ENCODE measurements at places on chromosomes 1 and 21.

DNA sequence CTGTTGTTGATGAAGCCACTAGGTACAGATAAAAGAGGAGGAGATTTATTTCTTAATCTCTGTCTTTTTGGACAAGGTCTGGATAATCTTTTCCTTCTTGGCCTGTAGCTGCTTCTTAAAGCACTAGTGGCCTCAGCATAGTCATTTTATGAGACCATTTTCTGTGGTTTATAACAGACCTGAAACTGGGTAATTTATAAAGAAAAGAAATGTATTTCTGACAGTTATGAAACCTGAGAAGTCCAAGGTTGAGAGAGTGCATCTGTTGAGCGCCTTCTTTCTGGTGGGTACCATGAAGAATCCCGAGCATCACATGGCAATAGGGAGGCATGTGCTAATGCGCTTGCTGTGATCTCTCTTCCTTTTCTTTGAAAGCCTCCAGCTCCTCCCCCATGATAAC is 36.7 kb upstream of the PDC start:
- DNase-seq = no peak

DNA sequence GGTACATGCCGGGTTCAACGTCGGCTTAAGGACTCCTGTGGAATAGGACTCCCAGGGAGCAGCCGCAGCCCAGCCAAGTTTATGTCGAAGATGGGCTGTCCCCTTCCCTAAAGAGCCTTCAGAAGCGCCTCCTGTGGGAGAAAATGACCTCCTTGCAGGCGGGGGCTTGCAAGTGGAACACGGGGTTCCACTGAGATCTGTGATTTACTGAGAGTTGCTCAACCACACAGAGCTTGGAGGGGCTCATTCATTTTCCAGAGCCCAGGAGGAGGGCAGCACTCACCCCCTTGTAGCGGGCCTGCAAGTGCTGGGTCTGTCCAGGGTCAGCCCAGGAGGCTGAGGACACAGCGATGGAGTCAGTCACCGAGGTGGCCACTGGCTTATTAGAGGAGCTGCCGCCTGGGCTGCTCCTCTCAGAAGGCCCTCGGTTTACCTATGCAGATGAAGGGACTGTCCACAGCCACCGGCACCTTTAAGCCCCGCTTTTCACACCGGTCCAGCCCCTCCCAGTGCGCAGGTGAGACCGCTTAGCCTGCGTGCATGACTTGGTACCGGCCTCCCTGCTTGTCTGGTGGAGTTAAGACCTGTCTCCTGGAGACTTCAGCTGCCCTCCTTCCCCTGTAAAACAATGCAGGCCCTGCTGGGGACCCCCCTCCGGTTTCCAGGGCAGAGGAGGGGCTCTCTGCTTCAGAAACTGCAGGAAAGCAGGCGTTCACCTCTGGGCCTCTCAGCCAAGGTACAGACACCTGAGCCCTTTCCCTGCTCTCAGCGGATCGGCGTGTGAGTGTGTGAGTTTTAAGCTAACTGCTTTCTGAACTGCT is 57.5 kb downstream of the ATP5PO start:
- DNase-seq = no peak

GRCh38 chr1:219523411-219523810 is 89.5 kb downstream of the ZC3H11B start:
- DNase-seq = peak; percentile 57

DNA sequence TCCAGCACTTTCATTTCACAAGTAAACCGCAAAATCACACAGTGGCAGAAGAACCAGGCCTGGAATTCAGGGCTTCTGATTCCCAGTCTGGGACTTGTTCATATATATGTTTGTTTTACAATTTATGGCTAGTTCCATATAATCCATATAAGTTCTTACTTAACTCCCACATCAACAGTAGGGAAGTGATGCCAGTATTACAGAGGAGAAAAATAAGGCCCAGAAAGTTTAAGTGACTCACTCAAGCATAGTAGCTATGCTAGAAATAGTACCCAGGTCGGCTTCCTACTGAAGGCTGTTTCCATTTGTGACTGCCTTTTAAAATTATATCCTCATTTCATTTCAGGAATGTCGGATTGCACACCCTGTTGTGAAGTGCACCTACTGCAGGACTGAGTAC is 1.4 kb downstream of the FAM76A start:
- no peak for DNase-seq

DNA sequence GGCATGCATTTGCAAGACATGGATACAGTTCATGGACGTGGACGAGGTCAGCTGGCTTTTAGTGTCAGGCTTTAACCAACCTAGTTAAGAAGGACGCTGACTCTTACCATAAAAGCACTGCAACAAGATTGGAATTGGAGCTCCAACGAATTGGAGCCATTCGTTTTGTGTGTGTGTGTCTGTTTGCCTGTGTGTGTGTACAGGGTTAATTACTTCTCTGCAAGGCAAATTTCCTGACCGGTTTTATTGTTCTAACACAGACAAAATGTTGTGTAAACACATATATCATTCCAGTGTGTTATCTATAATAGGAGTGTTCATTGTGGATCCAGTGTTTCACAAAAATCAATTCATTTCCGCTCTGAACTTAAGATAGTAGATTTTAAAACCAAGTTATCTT is 7.9 kb downstream of the ITSN1 start:
- no peak for DNase-seq

DNA sequence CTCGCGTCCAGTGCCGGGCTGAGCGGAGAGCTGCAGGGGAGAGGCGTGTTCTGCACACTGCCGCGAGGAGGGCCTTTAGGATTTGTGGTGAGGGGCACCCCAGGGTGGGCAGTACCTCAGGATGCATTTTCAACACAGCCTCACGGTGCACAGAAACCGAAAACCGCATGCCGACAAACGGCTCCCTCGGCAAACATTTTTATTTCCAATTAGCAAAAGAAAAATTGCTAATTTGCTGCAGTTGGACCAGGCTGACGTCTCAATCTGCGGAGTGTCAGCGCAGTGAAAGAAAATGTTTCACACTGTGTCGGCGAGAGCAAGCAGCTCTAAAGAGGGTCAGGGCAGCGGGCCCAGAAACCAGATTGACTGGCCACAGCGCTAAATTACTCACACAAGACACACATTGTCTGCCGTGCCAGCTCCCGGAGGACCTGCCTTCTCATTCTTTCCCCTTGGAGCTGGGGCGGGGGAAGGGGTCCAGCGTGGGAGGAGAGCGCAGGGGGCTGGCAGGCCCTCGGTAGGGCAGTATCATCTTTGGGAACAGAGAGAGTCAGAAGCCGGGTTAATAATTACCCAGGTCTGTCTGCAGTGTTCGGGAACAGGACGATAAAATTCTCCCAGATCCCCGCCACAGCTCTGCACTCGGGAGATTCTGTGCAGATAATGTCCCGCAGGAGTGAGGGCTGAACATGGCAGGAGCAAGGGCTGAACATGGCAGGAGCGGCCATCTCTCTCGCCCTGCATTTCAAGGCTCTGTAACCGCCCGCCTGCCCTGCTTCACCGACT is 150.2 kb downstream of the PRDM16 start:
- peak; percentile 57 for DNase-seq

DNA sequence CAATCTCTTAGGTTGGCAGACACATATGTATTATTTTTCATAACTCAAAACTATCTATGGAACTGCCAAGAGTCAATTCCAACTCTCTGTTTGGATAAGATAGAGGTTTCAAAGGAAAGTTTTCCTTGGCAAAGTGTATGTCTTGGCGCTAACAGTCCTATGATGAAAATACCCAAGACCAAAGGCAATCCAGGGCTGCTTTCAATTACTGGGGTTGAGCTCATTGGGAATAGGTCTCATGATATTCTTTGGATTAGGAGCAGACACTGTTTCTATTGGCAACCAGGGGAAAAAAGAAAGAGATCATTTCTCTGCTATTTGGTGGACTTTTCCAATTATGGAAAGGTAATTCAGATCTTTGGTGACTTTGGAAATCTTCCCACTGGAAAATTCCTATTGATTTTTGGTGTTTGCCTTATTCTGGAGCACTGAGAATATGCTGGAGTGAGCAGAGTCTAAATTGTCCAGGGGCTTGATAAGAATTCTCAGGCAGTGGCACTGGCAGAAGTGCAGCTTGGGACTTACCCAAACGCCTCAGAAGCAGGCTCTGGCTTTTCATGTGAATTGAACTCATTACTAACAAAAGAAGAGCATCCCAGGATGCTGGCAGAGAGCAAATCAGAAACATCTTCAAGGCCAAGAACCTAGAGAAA is 20.4 kb upstream of the PLXNA2 start:
- no peak for DNase-seq

DNA sequence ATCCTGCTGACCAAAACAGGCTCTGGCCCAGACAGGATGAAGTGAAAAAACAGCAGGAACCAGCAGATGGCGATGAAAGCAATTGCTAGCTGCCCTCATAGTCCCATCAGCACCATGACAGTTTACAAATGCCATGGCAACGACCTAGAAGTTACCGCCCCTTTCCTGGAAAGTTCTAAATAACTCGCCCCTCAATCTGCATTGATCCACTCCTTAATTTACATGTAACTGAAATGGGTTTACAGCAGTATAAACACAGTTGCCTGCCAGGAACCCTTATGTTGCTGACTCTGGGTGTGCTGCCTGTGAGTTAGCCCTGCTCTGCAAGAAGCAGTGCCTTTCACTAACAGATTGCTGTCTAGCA is 65.5 kb upstream of the CR1L start:
- peak; percentile 20 for DNase-seq

GRCh38 chr1:21192284-21192683 is 15.6 kb upstream of the EIF4G3 start:
- DNase-seq = no peak

DNA sequence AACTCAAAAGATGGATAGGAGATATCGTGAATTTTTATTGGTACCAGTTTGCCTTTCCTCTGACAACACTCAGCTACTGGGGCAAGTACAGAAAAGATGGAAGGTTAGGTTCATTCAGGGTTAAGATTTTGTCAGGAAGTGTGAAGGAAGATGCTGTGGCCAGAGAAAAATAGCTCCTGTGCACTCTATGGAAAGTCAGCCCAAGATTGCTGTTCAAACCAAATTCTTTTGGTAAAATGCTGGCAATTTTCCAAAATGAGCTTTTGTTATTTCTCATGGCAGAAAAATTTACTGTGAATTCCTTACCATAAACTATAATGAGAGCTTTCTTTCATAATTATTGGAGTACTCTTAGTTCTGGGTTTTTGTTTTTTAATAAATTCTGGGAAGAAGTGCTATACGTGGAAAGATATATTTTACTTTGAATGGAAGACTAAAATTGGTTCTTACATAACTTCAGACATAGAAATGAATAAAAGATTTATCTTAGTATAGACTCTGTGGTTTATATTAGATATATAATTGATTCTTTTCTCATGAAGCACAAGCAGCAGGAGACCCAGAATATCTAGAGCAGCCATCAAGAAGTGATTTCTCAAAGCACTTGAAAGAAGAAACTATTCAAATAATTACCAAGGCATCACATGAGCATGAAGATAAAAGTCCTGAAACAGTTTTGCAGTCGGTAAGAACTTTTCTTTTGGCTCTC is 112.2 kb downstream of the USP25 start:
- DNase-seq = no peak

DNA sequence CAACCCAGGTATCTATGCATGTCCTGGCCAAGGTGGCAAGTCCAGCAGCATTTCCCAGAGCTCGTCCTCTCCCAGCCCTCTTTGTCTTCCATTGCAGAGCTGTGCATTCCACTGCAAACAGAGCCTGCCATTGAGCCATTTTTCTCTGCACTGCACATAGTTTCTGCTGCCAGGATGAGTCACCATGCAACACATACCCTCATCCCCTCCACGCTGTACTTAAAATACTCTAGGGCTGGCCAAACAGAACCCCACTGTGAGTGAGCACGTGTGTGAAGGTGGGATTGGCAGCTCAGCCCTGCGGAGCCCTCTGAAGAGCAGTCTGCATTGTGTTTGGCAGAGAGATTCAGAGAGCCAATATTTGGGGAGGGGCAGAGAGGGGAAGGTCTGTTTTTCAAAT is 3.9 kb upstream of the ATP1B1 start:
- DNase-seq = peak; percentile 53

- peak; percentile 82 for DNase-seq
These were observed 84.7 kb upstream of the HIVEP3 start for GRCh38 chr1:42003433-42003832.

DNA sequence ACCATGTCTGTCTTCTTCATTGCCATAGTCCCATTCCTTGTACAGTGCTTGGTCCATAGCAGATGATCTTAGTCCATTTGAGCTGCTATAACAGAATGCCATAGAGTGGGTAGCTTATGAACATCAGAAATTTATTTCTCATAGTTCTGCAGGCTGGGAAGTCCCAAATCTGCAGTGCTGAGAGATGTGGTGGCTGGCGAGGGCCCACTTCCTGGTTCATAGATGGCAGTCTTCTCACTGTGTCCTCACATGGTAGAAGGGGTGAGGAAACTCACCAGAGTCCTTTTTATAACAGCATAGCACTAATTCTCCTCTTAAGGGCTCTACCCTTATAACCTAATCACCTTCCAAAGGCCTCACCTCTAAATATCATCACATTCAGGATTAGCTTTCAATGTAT is 23.1 kb upstream of the RAP1A start:
- DNase-seq = no peak

DNA sequence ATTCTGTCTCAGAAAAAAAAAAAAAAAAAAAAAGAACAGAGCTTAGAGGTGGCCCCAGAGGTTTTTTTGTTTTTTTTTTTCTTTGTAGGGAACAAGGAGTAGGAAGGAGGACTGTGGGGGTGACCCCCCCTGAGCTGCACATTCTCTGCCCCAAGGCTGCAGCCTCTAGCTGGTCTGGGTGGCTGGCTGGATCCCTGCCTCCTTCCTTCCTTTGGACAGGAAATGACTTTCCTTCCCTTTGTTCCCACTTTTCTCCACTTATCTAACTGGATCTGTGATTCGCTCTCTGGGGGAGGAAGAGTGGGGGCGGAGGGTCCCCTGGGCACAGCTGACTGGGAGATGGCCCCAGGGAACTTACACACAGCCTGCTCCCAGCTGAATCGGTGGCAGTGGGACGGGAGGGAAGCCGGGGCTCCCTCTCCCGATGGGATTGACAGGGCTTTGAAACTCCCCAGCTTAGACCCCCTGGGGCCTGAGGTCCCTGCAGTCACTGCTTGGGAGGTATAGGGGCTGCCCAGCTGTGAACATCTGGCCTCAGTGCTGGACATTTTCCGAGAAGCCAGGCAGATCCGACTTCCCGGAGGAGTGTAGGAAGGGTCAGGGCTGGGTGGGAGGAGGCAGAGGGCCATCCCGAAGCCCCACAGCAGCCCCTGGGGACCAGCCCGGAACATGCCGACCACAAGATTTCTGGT is 2.1 kb downstream of the FBLIM1 start:
- DNase-seq = no peak
